ENCODE measurements at places on chromosomes 5 and 9. TPM values are rescaled to one million over a fixed set of nuclear protein-coding genes. Genes with fewer than 3 reads are reported as not detected.

SPINK5 gene
- not detected for total RNA-seq

PCDHGB6 gene
- total RNA-seq: 2.6 TPM

MBLAC2 gene
- total RNA-seq: 6.3 TPM

CCL28 gene
- total RNA-seq: 0.44 TPM

C5orf52 gene
- total RNA-seq: not detected

C9orf50 gene
- total RNA-seq: 0.12 TPM

SPOCK1 gene
- total RNA-seq: 188 TPM

MCC gene
- total RNA-seq: 33.8 TPM

SAPCD2 gene
- 0.75 TPM for total RNA-seq

SH3TC2 gene
- total RNA-seq: 0.24 TPM

DDX4 gene
- not detected for total RNA-seq

GLRA1 gene
- total RNA-seq: not detected

FAM78A gene
- total RNA-seq: 1.3 TPM

TAF11L10 gene
- total RNA-seq: not detected

GBGT1 gene
- total RNA-seq: 6.6 TPM

ITK gene
- not detected for total RNA-seq

INSL6 gene
- total RNA-seq: not detected

STARD4 gene
- 9.6 TPM for total RNA-seq

ANGPTL2 gene
- 157 TPM for total RNA-seq

EQTN gene
- total RNA-seq: not detected

WDR31 gene
- 0.98 TPM for total RNA-seq

BASP1 gene
- 83.3 TPM for total RNA-seq

CENPH gene
- total RNA-seq: 8.8 TPM

PTTG1 gene
- 13.2 TPM for total RNA-seq

UAP1L1 gene
- 6.0 TPM for total RNA-seq

KCTD16 gene
- total RNA-seq: 0.12 TPM

SPINK4 gene
- not detected for total RNA-seq

TOR1A gene
- total RNA-seq: 32.2 TPM

ZBTB34 gene
- 4.4 TPM for total RNA-seq

CAPSL gene
- not detected for total RNA-seq

TLX3 gene
- total RNA-seq: not detected

TRIM41 gene
- 7.6 TPM for total RNA-seq

ADAMTSL2 gene
- 5.8 TPM for total RNA-seq

RAI14 gene
- 24.1 TPM for total RNA-seq

GNG10 gene
- total RNA-seq: 66.9 TPM
